Stimulated activated CD8-positive, alpha-beta memory T cell treated with anti-CD3 and anti-CD28 coated beads, Interleukin-7, amount 100 ng/mL, for 1 hour (primary cell): ENCODE measurements at places on chromosomes 3 and 15.

GRCh38 chr3:161343986-161344385, 27.3 kb downstream of the SPTSSB start:
- DNase-seq, result no peak

DNA sequence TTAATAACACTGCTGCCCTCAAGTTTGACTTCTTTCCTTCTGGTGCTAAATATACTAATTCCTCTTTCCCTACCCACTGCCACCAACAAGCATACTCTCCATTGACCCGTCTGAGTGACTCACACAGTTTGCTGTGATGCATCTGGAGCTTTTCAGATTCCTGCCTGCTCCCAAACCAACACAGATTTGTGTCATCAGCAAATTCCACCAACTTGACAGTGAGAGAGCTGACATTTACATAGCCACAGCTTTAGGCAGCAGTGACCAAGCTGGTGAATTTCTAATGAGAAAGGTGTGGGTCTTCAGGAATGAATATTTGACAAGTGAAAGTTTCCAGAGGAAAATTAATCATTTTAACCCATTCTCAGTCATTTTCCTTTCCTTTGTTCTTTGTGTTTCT, 96.5 kb upstream of the PRICKLE2 start:
- DNase-seq, result no peak

DNA sequence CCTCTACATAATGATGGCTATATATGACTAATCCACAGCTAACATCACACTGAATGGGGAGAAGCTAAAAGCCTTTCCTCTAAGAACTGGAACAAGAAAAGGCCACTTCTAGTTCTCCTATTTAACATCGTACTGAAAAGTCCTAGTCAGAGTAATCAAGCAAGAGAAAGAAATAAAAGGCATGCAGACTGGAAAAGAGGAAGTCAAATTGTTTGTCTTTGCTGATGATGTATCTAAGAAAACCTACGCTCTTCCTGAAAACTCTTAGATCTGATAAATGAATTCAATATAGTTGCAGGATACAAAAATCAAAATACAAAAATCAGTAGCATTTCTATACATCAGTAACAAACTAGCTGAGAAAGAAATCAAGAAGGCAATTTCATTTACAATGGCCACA, 116.9 kb downstream of the TP63 start:
- DNase-seq, result no peak

- DNase-seq, result no peak
Measured at GRCh38 chr3:53083521-53083920, 37.6 kb upstream of the SFMBT1 start.

- no peak for DNase-seq
Measured at GRCh38 chr3:189363590-189364255, 192.0 kb downstream of the TPRG1 start.

DNA sequence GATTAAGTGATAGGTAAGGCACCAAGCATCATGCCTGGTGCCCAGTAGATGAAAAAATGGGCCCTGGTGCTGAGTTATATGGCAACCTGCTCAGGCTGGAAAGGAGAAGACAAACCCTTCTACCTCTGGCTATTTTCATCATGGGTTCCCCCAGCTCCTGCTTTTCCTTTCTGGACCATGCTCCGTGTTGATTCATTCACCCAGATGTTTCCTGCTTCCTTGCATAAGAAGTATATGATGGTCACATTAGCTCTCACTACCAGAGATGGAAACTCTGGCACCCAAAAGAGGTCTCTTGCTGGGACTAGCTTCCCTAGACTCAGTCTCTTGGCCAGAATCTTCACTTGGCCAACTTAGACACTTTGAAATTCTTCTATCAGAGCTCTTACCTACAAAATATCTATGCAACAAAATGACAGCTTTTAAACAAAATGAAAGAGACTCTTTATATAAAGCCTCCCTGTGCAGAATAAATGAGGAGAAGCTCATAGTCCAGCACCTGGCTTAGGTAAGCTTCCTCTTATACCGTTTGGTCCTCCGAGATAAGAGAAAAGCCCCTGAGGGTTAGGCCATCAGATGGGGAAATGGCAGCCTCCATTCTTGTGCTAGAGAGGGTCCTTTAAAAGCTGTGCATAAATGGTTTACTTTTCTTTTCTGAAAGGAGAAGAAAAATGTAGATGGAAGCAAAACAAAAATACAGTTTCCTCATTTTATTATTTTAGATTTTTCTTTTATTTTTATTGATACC, 46.8 kb upstream of the MCF2L2 start:
- no peak for DNase-seq

DNA sequence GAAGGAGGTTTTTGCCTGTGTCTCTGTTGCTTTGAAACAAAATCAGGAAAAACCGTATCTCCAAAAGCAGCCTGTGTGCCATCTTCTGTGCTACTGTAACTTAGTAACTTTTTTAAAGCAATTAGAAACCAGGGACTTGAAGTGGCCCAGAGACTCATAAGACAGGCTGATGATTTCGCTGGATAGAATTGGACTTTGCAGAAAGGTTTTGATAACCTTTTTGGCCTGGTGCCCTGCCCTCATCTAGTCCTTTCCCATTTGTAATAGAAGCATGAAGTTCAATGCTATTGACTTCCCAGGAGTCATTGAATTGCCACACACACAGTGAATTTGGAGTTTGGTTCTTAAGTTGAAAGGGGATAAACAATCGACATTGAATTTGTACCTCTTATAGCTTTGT, 157.2 kb downstream of the PTPRG start:
- DNase-seq, result no peak

DNA sequence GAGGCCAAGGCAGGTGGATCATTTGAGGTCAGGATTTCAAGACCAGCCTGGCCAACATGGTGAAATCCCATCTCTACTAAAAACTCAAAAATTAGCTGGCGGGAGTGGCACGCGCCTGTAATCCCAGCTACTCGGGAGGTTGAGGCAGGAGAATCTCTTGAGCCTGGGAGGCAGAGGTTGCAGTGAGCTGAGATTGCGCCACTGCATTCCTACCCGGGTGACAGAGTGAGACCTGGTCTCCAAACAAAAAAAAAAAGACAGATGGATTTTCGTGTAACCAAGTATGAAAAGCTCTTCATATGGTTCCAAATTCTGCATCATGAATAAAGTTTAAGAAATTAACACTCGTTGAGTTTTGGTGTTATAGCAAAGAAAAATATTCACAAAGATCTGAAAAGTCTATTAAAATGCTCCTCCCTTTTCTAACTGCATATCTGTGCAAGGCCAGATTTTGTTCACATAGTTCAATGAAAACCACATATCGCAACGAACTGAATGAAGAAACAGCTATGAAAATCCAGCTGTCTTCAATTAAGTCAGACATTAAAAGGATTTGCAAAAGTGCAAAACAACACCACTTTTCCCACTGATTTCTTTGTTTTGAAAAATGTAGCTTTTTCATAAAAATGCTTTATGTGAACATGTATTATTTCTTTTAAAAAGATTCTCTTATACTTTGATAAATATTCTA, 23.8 kb upstream of the FBLN2 start:
- no peak for DNase-seq

DNA sequence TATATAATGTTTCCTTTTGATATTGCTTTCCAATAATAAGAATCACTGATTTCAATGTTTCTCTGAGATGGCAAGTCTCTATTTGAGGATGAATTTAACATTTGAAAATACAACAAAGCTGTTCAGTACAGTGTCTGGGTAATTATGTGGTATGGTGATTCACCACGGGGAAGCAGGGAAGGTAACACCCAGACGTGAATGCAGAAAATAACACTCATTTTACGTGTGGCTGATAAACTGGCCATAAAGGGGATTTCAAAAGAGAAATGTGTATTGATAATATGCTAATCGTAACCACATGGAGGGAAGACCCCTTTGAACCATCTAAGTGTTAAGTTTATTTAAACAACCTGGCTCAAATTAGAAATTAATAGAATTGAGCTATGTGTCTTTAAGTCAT, 344.6 kb downstream of the GRM7 start:
- DNase-seq, result no peak

GRCh38 chr15:72919936-72920465, 132.3 kb upstream of the NEO1 start:
- no peak for DNase-seq

- no peak for DNase-seq
Measured at GRCh38 chr3:156579427-156579851, 24.5 kb upstream of the SSR3 start.

DNA sequence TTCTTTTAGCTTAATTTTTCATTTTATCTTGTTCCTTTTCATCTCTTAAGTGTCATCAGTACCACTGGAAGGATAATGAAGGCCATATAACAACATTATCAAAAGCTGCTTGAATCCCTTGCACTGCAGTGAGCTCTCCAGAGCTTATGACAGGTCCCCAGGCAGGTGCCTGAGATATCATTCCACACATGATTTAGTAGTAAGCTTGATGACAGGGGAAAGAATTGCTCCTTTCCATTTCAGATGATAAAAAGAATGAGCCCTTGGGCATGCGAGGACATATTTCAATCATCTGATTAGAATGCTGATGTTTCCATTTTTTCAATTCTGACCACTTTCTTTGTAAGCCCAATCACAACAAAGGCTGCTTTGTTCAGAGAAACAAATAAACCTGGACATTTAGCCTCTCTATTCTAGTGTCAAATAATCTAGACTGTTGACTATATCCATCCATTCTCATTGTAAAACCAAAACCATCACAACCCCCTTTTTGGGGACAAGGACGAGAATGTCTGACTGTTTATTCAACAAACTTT, 567.8 kb downstream of the IGSF11 start:
- DNase-seq, result no peak

- DNase-seq, result no peak
Measured at GRCh38 chr3:52452570-52453221, 1.1 kb downstream of the TNNC1 start.

- DNase-seq, result no peak
Measured at GRCh38 chr3:10669490-10670048, 146.5 kb upstream of the SLC6A11 start.

GRCh38 chr3:114103858-114104257, 47.3 kb downstream of the QTRT2 start:
- DNase-seq, result no peak

GRCh38 chr15:68791431-68792283, 29.0 kb downstream of the ANP32A start:
- DNase-seq, result peak; percentile 36

DNA sequence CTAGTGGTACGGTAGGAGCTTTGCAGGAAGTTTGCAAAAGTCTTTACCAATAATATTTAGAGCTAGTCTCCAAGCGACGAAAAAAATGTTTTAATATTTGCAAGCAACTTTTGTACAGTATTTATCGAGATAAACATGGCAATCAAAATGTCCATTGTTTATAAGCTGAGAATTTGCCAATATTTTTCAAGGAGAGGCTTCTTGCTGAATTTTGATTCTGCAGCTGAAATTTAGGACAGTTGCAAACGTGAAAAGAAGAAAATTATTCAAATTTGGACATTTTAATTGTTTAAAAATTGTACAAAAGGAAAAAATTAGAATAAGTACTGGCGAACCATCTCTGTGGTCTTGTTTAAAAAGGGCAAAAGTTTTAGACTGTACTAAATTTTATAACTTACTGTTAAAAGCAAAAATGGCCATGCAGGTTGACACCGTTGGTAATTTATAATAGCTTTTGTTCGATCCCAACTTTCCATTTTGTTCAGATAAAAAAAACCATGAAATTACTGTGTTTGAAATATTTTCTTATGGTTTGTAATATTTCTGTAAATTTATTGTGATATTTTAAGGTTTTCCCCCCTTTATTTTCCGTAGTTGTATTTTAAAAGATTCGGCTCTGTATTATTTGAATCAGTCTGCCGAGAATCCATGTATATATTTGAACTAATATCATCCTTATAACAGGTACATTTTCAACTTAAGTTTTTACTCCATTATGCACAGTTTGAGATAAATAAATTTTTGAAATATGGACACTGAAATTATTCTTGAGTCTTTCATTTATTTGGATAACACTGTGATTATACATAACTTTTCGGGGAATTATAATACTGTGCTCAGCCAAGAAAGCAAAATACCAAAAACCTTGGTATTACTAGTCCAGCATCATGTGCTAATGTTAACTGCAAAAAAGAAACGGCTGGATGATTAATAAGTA, 2.2 kb downstream of the SOX2 start:
- DNase-seq, result no peak

- DNase-seq, result no peak
Measured at GRCh38 chr3:10883478-10884234, 67.6 kb downstream of the SLC6A11 start.

- DNase-seq, result no peak
Measured at GRCh38 chr3:128764863-128765262, 38.9 kb downstream of the RAB7A start.

- no peak for DNase-seq
Measured at GRCh38 chr3:197501496-197501878, 54.3 kb downstream of the BDH1 start.

DNA sequence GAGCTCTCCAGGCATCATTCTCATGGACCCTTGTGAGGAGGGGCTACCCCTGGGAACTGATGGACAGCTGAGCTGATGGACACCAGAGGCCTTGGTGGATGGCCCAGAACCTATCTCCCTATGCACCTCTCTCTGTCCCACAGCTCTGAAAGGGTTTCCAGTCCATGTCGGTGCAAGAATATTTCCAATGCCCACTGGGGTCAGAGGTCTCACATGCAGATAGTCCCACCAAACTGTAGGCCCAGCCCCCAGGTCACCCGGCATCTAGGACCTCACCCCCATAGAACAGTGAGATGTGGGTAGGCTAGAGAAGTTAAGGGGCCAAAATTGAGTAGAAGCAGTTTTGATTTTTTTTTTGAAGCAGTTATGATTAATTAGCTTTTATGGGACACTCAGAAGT, 2.6 kb downstream of the ALPK3 start:
- DNase-seq, result no peak

DNA sequence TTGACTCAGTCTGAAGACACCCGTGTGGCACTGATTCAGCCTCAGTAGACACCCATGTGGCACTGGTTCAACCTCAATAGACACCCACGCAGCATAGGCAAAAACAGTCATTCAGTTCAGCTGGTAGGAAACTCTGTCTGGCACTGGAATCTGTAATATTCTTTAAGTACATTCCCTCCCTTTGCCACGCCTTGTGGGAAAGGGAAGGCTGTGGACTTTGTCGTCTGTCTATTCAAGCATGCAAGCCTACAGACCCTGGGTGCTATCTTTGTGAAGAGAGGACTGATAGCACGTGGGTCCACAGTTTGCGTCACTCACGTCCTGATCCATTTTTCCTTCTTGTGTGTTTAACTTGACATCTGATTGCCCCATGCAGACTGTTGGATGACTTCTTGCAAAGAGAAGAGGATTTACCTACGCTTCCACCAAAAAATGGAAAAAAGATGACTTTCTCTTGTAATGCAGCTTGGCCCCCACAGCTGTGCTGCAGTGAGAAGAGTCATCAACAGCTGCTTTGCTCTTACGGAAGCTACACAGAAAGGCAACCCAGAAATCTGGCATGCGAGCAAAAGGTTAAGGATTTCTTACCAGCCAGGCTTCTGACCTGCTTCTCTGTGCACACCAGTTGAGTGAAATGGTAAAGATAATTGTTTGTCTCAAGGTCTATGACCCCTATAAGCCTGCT, 278.1 kb downstream of the ULK4 start:
- no peak for DNase-seq
